ENCODE measurements at places on chromosomes 13 and 19.

GRCh38 chr13:80082396-80083080 is 258.4 kb downstream of the SPRY2 start:
- DNase-seq, result no peak

DNA sequence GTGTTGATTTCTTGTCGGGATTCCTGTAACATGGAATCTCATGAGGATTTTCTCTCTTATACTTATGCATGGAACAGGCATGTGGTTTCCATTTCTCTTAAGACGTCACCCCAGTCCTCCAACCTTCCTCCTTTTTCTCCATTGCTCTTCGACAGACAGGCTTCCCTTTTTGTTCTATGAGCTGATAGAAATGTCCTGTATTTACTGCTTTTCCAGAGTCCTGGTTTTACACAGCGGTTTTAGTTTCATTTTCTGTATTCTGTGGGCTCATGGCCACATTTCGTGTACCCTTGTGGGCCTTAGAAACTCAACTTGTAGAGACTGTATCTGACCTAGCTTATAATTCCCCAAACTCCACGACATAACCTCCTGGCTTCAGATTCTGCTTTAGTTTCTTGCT is 113.1 kb downstream of the PAN3 start:
- no peak for DNase-seq

DNA sequence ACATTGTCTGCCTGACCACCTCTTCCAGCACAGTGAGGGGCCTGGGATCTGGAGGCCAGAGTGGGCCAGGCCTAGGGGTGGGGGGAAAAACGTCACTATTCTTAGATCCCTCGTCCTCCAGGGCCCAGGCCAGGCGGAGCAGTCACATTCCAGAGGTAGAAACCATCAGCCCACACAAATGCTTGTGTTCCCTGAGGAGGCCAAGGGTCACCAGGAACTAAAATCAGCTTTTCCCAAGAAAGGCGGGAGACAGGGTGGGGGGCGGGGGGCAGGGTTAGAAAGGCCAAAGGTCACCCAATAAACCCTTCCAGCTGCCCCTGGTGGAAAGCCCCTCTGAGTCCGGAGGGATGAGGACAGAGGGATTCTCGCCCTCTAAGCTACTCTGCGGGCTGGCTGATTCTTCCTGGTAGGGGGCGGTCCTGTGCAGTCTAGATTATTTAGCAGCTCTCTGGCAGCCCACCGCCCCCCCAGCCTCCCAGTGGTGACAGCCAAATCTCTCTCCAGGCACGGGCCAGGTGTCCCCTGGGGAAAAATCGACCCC is 23.5 kb upstream of the CCL25 start:
- DNase-seq, result no peak

- no peak for DNase-seq
Observed at GRCh38 chr13:106432636-106433035, 102.8 kb downstream of the EFNB2 start.

- DNase-seq, result no peak
Observed at GRCh38 chr19:18073197-18073596, 13.5 kb downstream of the IL12RB1 start.

- no peak for DNase-seq
Observed at GRCh38 chr19:32809754-32810153, 59.8 kb downstream of the SLC7A9 start.

All from D721Med (cell line).